ENCODE measurements at places on chromosomes 13 and 19.

- no peak for DNase-seq
Measured at GRCh38 chr13:23901365-23901764, 4.1 kb upstream of the C1QTNF9B start.

GRCh38 chr19:8618751-8619150 is 8.2 kb upstream of the ADAMTS10 start:
- no peak for DNase-seq

GRCh38 chr13:75818968-75819225 is 182.8 kb downstream of the LMO7 start:
- no peak for DNase-seq

DNA sequence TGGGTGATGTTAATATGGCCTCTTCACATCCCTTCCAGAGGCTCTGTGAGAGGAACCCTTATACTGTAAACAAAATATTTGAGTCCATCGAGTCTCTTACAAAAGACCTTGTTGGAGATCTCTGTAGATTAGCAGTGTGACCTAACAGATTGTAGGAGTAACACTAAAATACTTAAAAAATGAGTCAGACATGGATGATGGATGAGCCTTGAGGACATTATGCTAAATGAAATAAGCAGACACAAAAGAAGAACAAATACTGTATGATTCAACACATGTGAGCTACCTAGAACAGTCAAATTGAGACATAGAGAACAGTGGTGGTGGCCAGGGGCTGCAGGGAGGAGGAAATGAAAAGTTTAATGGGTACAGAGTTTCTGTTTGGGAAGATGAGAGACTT is 152.2 kb upstream of the UBL3 start:
- DNase-seq = peak; percentile 32

DNA sequence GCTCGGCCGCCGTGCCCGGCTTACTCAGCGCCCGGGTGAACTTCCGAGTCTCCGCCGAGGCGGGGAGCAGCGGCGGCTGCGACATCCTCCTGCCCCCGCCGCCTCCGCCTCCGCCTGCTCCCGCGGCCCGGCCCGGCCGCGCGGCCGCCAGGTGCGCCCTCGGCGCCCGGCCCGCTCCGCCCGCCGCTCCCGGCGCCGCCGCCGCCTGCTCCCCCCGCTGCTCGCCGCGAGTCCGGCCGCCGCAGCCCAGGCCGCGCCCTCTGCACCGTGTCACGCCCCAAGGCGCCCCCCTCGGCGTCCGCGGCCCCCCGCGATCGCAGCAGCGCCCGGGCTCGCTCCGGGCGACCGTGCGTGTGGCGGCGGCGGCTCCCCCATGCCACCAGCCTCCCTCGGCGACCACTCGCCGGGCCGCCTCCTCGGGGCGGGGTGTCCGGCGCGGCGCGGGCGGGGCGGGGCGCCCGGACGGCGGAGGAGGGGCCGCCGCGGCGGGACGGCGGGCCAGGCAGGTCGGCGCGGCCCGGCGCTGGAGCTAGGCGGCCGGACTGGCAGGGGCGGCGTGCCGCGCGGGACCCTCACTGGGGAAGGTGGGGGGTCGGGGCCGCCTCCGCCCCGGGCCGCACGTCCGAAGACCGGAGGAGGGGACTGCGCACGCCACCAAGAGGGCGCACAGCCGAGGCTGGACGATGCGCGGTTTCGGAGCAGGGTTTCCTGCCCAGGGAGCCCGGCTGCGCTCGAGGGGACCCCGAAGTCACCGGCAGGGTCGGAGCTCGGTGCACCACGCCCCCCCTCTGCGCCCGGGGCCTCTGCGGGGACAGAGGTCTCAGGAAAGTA is 108.6 kb upstream of the DOCK9 start:
- peak; percentile 24 for DNase-seq

- peak; percentile 61 for DNase-seq
Measured at GRCh38 chr19:40610396-40611064, 9.4 kb downstream of the LTBP4 start.

DNA sequence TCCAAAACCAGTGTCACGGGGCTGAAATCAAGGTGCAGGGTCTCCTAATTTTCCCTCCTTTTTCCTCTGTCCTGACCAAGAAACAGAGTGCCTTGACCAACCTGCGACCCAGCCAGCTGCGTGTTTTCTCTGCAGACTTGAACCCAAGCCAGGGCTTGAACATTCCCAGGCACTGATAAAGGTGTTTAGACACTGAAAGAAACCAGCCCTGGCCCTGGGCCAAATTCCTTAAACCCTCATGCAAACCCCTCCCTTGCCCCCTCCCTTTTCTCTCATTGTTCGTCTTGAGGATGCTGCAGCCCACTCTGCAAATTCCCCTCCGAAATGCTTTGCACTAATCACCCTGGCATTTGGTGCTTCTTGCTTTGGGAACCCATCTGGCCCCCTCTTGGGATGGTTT is 9.5 kb upstream of the FFAR2 start:
- no peak for DNase-seq

DNA sequence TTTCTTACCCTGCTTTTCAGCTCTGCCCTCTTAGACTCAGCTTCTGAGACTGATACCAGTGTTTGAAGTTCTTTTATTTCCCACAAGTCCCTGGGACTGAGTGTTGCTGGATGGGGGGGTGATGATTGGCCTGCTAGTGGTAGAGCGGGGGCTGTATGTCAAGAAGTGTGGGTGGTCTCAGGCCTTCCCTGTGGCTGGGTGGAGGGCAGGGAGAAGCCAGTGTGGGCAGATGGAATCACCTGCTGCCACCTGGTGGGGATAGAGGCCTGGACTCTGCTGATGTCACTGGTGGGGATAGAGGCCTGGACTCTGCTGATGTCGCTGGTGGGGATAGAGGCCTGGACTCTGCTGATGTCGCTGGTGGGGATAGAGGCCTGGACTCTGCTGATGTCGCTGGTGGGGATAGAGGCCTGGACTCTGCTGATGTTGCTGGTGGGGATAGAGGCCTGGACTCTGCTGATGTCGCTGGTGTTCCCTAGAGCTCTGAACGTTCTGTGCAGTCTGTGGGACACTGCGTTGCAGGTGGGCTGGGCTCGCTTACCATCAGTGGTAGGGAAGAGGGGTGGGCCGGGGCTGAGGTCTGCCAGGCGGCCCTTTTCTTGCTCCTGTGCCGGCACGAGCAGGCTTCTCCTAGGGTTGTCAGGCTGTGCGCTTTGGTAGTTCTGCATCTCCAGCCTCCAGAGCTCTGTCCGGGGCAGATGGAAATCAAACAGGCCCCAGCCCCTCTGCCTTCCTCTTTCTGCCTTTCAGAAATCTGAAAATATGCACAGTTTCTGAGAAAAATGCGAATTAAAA is 101.3 kb downstream of the ARHGEF7 start:
- DNase-seq = no peak

DNA sequence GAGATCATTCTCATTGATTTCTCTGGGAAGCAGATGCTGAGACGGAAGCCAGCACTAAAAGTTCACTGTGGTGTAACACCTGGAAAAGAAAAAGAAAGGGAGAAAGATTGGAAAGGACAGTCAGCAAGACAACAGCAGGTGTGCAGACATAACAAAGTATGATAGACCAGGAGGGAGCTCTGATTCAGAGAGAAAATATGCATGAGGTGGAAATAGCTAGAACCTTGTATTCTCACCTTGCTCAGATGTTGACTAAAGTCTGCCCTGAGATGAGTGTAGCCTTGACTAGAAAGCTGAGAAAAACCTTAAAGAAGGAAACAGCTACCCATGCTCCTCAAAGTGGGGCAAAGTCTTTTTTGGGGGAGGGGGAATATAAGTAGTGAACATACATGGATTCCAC is 1711.8 kb downstream of the EFNB2 start:
- no peak for DNase-seq

- no peak for DNase-seq
Measured at GRCh38 chr13:21894703-21895699, 224.1 kb downstream of the FGF9 start.

DNA sequence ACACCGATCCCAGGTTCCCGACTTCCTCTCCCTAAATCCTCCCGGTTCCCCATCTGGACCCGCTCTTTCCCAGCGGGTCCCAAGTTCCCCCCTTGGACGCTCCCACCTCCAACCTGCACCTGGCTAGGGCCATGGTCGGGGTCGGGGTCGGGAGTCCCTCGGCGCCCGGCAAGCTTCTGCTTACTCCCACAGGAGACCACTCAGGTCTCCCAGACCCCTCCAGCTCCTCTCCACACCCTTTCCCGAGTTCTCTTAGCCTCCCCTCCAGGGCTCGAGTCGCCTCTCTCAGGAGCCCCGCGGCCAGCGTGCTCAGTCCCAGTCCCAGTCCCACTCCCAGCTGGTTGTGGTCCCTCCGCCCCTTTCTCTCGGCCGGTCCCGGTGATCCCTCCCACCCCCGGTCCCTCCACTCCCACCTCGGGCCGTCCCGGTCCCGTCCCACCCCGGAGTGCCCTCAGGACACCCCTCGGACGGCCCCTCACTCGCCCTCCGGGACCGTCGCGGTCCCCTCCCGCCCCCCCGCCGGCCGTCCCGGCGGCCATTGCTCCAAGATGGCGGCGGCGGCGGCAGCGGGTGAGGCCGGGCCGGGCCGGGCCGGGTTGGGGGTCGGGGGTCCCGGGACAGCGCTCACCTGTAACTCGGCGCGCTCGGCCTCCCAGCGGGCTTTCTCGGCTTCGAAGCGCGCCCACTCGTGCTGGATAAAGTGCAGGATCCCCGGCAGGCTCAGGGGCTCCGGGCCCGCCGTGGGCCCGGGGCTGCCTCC is at the start of gene FKRP:
FKRP (plus strand) TSS at position 537 of the 760 bp plus-strand sequence. CDS start 9,394 bp downstream, outside the sequence.
- no peak for DNase-seq

GRCh38 chr13:93364166-93364565 is 137.6 kb downstream of the GPC6 start:
- no peak for DNase-seq

DNA sequence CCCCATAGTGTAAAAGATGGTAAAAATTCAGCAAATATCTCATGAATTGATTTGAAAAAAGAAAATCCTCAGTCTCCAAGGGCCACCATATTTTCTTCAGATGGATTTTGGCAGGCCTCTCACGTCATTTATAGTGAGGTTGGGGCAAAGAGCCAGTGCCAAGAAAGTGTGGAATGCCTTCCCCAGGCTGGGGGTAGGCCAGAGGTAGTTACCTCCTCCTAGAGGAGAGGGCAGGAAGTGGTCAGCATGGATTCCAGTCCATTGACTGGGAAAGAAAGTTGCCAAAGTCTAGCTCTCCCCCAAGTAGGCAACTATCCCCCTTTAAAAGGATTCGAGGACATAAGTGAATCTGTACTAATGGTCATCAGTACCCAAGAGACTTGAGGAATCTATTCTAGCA is 68.4 kb upstream of the KCTD4 start:
- DNase-seq = no peak

GRCh38 chr13:99028890-99029289 is 51.0 kb upstream of the DOCK9 start:
- peak; percentile 40 for DNase-seq

- DNase-seq = no peak
Measured at GRCh38 chr19:10290357-10290875, 664 bp downstream of the ICAM5 start.

DNA sequence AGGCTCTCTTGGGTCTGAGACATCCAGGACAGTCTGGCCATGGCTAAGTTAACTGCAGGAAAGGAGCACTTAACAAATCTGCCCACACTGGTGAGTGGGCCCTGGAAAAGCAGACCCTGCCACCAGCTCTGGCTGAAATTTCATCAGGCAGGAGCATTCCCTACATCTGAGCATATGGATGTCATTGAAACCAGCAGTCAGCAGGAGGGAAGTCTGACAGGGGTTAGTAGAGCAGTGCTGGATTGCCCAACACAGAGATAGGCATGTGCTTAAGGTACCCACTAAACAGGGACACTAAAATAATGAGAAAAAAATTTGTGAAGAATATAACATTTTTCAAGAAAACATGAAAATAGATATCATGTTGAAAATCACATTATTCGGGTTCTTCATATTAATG is 13.6 kb upstream of the ACOD1 start:
- DNase-seq = peak; percentile 6

DNA sequence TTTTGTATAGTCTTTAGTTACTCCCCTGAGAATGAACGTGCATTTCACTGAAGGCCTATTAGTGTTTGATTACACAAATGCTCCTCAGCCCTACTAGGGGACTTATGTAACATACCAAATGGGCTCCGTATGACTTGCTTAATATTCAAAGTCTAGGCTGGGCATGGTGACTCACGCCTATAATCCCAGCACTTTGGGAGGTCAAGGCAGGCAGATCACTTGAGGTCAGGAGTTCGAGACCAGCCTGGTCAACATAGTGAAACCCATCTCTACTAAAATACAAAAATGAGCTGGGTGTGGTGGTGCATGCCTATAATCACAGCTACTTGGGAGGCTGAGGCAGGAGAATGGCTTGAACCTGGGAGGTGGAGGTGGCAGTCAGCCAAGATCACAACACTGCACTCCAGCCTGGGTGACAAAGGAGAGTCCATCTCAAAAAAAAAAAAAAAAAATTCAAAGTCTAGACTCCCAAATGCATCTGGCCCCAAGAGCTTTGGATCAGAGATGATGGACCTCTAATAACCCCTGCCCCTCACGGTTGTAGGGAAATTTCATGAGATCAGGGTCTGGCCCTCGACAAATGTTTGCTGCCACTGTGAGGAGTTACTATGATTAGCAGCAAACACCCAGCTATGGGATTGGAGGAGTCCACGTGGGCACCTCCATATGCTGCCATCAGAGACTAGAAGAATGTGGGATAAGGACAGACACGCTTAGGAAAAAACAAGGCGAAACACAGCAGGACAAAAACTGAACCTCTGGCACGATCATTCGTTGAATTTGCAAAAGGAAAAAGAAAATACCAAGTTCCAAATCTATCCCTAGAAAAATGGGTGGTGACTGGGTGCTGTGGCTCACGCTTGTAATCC is 4.6 kb downstream of the FBXO17 start:
- DNase-seq = no peak

- no peak for DNase-seq
Measured at GRCh38 chr13:113776231-113777125, 17.5 kb downstream of the TMEM255B start.

DNA sequence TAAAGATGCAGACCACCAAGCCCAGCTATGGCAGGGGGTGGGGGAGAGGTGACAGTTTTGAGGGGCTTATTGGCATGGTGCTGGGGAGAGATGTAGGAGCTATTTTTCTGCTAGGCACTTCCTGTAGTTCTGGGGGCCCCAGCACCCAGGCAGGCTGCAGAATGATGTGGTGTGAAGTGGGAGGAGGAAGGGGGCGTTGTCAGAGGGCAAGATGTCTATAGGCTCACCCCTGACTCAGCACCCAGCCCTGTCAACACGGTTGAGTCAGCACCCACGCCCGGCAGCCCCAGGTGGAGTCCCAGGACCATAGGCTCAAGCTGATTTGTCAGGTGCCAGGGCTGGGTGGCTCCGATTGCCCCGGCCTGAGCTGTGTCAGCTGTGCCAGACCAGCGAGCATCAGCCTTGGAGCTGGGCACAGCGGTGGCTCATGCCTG is 5.8 kb downstream of the KLF2 start:
- DNase-seq = peak; percentile 85

DNA sequence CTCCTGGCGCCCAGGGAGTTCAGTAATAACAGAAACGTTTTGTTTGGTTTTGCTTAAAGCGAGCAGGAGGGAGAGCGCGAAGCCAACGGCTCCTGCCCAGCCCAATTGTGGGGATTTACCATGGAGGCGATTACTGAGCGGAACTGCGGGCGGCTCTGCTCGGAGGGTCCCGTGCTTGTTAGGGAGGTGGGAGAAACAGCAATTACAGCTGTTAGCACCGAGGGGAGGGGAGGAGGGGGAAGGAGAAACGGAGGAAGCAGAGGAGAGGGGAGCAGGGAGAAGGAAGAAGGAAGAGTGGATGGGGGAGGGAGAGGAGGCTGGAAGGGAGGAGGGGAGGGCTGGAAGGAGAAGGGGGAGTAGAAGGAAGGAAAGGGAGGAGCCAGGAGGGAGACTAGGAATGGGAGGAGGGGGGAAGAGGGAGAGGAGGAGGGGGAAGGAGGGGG is 7.7 kb upstream of the ONECUT3 start:
- DNase-seq = no peak

GRCh38 chr13:30408319-30409101 is 13.8 kb upstream of the UBE2L5 start:
- DNase-seq = peak; percentile 95

Data from suppressor macrophage (primary cell).